ENCODE measurements at places on chromosomes 11 and 22. TPM values are rescaled to one million over a fixed set of nuclear protein-coding genes. Genes with fewer than 3 reads are reported as not detected.

Gene SMTNL1
- total RNA-seq, result not detected

Gene ESAM
- 465 TPM for total RNA-seq

Gene MYRF
- 10.7 TPM for total RNA-seq

Gene WT1
- 1.4 TPM for total RNA-seq

Gene FSHB
- total RNA-seq, result not detected

Gene CCDC188
- total RNA-seq, result 17.3 TPM

Gene CFAP300
- total RNA-seq, result 0.23 TPM

Gene ST3GAL4
- total RNA-seq, result 23.5 TPM

Gene RAB39A
- not detected for total RNA-seq

Gene MMP1
- total RNA-seq, result 2,602 TPM

Gene ENTHD1
- not detected for total RNA-seq

Gene MYEOV
- 1.2 TPM for total RNA-seq

Gene KCNJ4
- total RNA-seq, result not detected

DNA sequence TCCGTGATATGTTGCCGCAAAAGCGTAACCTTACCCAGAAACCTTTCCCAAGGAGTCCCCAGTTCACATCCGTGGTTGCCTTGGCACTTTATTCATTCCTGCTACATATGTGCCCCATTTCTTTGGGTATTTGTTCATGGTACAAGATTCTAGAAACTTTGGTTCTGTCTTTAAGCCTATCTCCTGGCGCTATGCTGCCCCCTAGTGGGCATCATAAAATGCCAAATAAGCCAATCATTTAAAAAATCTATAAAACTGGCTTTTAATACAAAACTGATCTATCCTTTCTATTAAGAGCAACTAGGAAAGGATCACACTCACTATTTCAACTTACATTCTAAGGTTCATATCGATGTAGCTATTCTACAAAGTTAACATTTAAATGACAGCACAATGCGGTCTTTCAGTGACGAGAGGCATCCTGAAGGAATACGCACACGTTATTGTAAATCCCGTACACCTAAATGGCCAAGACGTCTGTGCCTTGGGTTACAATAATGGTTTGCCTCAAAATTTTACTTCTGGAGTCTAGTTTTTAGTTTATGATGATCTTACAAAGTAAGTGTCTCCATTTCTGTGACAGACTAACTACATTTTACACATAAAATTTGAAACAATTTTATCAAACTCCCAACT is 16.2 kb downstream of the PIWIL3 start:
- no peak for DNase-seq

GRCh38 chr22:19707347-19708290 is 6.7 kb upstream of the SEPTIN5 start:
- DNase-seq, result no peak

GRCh38 chr11:59550842-59551658 is 39.7 kb downstream of the OR4D9 start:
- peak; percentile 91 for DNase-seq

GRCh38 chr11:82229341-82229740 is 504.3 kb downstream of the FAM181B start:
- DNase-seq, result no peak

- DNase-seq, result no peak
These were observed 81.9 kb downstream of the RAB30 start for GRCh38 chr11:82989628-82990404.

DNA sequence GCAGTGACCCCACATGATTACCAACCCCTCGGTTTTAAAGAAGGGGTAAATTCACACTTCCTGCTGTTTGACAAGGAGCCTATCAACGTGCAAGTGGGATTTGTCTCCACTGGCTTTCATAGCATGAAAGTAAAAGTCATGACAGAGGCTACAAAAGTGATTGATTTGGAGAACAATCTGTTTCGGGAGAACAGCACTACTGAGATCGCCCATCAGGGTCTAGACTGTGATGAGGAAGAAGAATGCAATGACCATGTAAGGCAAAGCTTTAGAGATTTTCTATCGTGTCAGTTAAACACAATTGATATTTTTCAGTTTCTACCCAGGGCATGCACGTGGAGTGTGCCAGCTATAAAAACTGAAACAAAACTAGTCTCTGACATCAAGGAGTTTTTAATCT is 41.7 kb downstream of the HORMAD2 start:
- DNase-seq, result no peak

DNA sequence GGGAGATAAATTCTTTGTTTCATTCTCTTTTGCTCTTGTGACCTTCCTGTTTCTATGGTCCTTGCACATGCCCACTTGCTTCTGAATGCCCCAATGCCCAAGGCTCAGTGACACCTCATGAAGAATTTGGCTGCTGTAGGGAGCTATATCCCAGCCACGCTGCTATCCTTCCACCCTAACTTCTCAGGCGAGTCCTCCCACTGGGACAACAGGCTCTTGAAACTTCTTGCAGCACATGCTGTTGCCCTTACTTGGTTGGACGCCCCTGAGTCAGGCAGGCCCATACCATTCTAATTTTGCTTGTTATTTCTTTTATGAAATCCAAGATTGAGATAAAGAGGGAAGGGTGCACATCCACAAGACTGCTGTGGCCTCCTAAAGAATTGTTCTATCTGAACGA is 57.6 kb upstream of the BLID start:
- no peak for DNase-seq

GRCh38 chr11:16512198-16512898 is 156.0 kb upstream of the SOX6 start:
- DNase-seq, result no peak

DNA sequence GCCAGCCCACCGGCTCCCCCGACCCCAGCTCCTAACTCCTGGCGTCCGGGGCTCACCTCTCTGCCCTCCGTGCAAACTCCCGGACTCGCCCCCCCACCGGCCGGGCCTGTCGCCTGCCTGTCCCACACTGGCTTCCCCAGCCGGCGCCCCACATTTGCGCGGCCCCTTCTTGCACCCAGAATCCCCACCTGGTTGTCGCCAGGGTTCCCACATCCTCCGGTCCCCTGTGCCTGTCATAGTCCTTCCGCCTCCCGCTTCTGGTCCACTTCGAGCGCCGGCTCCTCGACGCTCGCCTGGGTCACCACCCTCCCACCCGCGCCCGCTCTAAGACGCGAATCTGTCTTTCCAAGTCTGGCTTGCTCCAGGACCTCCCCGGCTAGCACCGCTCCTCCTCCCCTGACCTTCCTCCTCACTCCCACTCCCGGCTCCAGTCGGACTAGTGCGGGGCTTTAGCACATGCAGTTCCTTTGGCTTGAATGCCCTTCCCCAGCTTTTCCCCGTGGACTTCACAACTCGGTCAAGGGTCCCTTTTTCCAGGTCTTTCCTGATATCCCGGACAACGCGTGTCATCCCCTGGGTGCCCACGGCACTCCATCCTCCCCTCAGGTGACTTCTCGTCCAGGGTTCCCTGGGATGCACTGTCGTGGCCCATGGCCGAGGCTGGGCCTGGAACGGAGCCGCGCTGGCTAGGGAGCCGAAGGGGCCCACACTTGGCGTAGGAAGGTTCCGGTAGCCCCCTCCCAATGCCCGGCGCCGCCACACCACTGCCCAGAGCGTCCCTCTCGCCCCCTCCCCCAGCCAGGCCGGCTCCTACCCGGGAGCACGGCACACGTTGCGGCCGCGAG is 635 bp downstream of the SCARF2 start:
- no peak for DNase-seq

DNA sequence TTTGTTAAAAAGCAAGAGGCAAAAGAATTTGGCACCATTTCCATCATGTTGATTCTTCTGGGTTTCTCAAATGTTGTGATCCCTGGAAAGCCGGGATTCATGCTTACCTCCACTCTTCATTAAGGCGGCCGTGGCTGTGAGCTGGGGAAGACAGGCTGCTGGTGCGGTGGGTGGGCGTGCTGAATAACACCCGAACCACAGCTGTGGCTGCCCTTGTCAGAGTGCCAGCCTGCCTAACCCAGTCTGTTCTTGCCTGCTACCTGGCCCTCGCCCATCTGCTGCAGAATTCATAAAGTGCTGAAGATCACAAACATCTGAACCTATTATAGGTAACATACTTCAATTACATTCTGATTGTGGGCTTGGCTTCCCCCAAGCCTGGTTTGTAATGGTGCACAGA is 95.8 kb upstream of the RCN1 start:
- no peak for DNase-seq

- DNase-seq, result no peak
These were observed 12.7 kb downstream of the TOM1 start for GRCh38 chr22:35312198-35313059.

- DNase-seq, result no peak
These were observed 29.9 kb downstream of the TRPC6 start for GRCh38 chr11:101553891-101554292.

DNA sequence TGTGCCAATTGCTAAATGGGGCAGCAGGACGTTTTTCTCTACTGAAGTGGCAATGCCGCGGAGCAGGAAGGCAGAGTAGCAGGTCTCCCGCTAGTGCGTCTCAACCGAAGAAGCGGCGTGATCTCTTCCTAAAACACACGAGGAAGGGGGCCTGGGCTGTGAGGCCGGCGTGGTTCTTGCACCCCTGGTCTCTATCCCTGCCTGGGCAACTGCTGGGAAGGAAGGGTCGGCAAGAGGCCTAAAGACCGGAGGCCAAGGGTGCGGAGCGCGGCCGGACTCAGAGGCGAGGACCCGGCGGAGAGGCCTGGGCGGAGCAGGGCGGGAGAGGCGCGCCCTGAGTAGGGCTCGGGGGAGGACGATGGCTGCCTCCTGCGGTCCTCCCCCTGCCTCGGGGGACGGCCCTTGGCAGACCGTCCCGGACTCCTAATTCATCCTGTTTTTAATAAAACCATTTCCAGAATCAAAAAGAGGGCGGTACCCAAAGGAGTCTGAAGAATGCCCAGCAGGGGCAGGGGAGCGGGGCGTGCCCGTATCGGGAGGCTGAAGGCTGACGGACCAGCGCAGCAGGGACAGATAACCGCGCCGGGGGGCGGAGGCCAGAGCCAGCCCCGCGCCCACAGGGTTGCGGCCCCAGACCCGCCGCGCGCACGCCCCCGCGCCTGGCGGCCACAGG is 572 bp upstream of the APLP2 start:
- no peak for DNase-seq

DNA sequence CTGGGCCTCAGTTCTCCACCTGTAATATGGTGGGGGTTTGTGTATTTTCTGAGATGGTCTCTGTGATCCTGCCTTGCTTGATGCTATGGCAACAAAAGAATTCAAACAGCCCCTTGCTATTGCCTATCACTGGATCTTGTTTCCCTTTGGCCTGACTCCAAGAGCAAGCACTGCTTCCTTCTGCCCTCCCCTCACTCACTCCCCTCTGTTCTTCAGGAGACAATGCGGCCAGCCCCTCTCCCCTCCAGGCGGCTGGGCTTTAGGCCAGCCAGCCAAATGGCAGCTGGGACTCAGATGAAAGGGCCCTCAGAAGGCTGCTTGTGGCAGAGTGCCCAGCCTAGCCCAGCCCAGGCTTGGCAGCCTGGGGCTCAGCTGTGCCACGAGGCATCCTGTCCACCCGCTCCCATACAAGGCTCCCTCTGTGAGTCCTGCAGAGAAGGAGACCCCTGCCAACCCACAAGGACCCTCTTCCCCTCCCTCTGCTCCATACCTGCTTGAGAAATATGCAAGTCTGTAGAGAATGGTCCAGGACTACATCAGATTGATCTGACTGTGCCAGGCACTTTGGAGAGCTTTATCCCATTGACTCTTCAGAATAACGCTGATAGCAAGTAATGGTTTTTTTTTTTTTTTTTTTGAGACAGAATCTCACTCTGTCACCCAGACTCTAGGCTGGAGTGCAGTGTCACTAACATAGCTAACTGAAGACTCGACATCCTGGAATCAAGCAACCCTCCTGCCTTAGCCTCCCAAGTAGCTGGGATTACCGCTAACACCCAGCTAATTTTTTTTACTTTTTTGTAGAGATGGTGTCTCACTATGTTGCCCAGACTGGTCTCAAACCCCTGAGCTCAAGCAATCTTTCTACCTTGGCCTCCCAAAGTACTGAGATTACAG is 7.6 kb upstream of the KCTD14 start:
- peak; percentile 72 for DNase-seq

DNA sequence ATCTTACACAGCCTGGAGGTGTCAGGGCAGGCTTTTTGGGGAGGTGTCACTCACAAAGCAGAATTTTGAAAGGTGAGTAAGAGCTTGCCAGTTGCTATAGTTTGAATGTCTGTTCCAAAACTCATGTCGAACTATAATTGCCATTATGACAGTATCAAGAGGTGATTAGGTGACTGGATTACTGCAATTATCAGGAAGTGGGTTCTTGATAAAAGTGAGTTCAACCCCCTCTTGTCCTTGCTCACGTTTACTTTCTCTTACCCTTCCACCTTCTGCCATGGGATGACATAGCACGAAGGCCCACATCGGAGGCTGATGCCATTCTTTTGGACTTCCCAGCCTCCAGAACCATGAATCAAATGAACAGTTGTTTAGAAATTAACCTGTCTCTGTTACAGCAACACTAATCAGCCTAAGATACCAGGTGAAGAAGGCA is 4.7 kb upstream of the C11orf86 start:
- DNase-seq, result no peak

GRCh38 chr22:31972180-31972579 is 27.8 kb downstream of the YWHAH start:
- no peak for DNase-seq

DNA sequence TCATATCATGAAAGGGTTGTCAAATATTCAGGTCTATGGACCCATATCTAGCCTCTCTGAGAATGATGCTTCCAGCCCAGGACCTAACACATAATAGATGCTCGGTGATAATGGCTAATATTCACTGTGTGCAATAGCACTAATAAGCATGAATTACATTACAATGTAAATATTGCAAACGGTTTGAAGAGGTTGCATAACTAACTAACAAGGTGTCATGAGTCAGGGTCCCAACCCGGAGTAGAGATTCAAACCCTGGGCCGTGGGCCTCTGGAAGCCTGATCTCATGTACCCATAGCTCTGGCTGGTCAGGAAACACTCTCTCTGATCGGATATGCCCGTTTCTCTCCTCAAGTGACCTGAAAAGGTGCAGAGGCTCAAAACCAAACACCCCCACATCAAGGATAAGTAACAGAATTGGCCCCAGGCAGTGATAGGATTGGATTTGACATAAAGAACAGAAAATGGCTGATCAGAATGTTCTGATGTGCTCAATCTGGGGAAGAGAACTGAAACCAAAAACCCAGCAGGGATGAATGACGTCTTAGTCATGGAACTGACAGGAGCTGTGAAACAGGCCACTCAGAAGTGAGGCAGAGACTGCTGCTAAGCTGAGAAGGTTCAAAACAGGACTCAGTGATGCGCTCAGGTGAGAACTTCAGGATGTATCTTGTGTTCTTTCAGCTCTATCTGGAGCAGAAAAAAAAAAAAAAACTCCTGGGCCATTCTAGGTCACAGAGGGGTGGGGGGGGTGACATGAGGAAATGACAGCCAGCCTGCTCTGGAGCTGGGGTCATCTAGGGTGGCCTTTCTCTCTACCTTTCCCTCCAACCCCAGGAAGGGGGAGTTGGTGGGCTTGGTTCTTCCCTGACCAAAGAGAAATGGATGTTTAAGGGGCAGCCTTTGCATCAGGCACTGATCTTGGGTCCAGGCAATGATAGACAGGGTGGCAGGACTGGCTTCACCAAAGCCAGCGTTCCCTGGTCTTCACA is 6.6 kb upstream of the KCTD17 start:
- DNase-seq, result no peak

- no peak for DNase-seq
These were observed 131.9 kb downstream of the WNT7B start for GRCh38 chr22:45845076-45845487.

- no peak for DNase-seq
These were observed 4.2 kb downstream of the CHORDC1 start for GRCh38 chr11:90218606-90219005.

Data from glomerular endothelial cell (primary cell).